ENCODE measurements at places on chromosomes 7 and 10. TPM values are rescaled to one million over a fixed set of nuclear protein-coding genes. Genes with fewer than 3 reads are reported as not detected.

Gene ANKRD1
- total RNA-seq = 40.5 TPM

Gene FGL2
- total RNA-seq = not detected

Gene CACNA2D1
- 7.7 TPM for total RNA-seq

Gene HHEX
- 12.7 TPM for total RNA-seq

Gene PHKG1
- 0.22 TPM for total RNA-seq

Gene FGFBP3
- 2.2 TPM for total RNA-seq
